Fibroblast of the aortic adventitia (primary cell): ENCODE measurements at places on chromosomes 3 and 15.
A peak's percentile ranks its signal among the peaks of the same experiment; 100 is the strongest.

DNA sequence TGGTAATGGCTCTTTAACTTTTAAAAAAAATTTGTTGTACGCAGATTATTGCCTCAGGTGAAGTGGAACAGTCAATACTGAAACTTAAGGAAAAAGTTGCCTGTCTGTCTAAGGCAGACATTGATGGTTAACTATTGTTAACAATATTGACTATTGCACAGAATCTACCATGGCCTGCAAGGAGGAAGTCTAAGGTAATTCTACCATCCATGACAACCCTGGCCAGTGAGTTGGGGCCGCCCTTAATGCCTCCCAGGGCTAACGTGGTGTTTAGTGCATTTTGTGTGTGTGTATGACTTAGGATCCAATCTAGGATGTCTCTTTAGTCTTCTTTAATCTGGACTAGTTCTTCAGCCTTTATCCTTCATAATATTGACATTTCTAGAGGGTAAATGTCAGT lies 2.1 kb upstream of the CPB1 start:
- no peak for DNase-seq

- DNase-seq = no peak
Observed at GRCh38 chr3:13492976-13493866, 13.1 kb downstream of the HDAC11 start.

- peak; percentile 98 for DNase-seq
Observed at GRCh38 chr3:154886437-154886836, 193.7 kb upstream of the MME start.

GRCh38 chr3:115727135-115727534 lies 103.8 kb downstream of the GAP43 start:
- DNase-seq = no peak

- DNase-seq = no peak
Observed at GRCh38 chr3:87354398-87354797, 78.0 kb upstream of the POU1F1 start.

GRCh38 chr15:91192285-91192684 lies 92.2 kb downstream of the SV2B start:
- DNase-seq = no peak

DNA sequence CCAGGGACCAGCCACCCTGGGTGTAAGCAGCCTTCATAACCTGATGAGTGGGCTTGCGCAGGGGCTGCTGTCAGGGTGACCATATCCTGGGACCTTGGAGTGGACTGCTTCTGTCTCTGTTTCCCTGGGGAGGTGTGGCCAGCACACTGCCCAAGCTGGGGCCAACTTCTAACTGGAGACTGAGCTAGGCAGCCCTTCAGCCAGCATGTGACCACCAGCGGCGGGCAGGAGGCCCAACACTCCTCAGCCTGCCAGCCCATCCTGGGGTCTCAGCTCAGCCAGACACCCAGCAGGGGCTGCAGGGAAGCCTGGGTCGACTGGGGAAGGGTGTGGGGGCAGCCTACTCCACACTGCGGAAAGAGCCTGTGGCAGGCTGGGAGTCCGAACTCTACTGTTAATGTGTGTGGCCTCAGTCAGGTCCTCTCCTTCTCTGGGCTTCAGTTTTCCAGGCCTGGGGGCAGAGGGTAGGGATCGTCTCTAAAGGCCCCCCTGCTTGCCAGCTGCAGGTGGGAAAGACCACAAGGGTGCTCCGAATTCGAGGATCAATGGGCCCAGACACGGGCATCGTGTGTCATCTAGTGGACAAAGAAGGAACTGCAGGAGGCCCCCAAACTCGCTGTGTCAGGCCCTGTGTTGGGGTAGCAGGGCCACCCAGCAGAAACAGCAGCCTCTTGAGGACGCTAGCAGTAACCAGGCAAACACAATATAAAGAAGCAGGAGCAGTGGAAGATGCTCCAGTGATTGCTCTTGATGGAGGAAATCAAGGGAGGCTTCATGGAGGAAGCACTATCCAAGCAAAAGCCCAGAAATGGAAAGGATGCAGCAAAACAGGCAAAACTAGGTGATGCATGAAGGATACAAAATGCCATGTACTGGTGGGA lies 2.0 kb upstream of the SEMA3G start:
- peak; percentile 56 for DNase-seq

DNA sequence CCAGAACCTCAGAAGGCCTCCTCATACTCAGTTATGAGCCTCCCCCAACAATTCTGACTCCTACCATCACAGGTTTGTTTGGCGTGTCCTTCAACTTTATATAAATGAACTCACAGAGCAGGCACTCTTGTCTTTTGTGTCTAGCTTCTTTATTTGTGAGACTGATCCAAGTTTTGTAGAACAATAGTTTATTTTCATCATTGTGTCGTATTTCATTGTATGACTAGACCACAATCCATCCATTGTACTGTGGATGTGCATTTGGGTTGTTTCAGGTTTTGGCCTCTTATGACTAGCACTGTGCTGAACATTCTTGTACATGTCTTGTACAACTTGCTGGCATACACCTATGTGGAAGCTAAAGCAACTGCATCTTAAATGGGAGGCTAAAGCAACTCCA lies 292.8 kb upstream of the LYSMD4 start:
- no peak for DNase-seq

GRCh38 chr3:156664011-156664830 lies 10.2 kb upstream of the TIPARP start:
- no peak for DNase-seq

GRCh38 chr3:84925571-84925970 lies 33.2 kb upstream of the CADM2 start:
- no peak for DNase-seq

- no peak for DNase-seq
Observed at GRCh38 chr3:109553591-109554371, 216.4 kb upstream of the DPPA4 start.

DNA sequence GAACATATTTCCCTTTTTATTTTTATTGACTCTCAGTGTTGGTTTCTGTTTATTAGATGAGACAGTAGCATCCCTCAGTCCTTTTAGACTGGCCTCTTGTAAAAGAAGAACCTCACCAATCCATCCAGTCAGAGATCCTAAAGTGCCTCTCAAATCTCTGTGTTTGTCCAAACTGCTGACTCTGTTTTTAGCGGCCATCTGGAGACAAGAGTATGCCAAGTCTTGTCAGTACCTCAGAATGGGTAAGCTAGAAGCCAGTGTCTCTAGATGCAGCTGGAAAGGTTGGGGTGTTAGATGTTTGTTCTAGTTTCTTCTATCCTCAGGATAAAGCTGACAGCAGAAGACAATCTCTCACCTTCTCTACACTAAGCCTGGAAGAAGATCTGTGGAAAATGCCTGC lies 537.7 kb upstream of the ZNF385D start:
- DNase-seq = no peak

DNA sequence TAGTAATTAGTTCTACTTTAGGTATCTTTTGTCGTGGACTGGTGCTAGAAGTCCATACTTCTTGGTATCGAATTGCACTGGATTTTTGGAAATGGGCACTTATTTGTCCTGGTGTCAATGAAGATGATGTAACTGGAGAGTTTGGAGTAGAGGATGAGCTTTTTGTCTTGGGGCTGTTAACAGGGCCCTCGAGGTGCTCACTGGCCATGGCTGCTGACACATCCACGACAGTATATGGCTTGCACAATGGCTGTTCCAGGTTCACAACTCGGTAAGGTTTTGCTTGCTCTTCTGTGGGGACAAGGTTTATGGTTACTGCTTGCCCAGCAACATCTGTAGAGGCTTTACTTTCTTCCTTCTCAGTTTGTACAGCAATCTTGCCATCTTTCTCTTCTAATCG lies 109.4 kb upstream of the TSPAN3 start:
- no peak for DNase-seq

DNA sequence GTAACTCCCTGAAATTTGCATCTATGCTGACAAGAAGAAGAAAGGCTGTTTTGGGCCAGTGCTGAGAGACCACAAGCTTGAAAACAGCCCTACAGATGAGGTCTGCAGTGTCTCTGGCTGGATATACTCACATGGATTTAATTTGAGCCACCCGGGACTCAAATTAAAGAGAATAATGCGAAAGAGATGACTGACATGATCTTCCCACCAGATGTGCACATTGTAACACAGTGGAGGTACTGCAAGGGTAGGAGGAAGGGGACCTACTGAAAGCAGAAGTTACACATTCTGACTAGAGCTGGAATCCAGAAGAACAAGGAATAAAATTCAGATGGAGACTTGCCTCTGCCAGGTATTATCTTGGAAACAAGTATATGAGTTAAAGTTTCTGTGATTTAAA lies 728.3 kb upstream of the SGO1 start:
- DNase-seq = no peak

GRCh38 chr3:127889461-127889863 lies 25.6 kb upstream of the KBTBD12 start:
- peak; percentile 78 for DNase-seq

DNA sequence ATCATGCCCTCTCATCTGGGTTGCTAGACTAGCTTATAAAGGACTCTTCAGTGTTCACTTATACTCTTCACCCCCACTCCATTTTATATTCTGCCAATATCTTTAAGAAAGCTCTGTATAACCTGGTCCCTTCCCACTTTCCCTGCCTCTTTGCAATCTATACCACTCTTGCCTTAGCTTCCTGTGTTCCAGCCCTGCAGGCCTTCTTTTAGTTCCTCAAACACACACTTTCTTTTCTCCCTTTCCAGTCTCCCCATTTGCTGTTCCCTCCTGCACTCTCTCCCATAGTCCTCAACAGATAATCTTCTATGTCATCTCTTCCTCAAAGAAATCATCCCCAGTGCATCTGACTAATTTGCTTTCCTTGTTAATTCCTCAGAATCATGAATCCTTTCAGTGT lies 28.7 kb downstream of the SENP8 start:
- DNase-seq = no peak

DNA sequence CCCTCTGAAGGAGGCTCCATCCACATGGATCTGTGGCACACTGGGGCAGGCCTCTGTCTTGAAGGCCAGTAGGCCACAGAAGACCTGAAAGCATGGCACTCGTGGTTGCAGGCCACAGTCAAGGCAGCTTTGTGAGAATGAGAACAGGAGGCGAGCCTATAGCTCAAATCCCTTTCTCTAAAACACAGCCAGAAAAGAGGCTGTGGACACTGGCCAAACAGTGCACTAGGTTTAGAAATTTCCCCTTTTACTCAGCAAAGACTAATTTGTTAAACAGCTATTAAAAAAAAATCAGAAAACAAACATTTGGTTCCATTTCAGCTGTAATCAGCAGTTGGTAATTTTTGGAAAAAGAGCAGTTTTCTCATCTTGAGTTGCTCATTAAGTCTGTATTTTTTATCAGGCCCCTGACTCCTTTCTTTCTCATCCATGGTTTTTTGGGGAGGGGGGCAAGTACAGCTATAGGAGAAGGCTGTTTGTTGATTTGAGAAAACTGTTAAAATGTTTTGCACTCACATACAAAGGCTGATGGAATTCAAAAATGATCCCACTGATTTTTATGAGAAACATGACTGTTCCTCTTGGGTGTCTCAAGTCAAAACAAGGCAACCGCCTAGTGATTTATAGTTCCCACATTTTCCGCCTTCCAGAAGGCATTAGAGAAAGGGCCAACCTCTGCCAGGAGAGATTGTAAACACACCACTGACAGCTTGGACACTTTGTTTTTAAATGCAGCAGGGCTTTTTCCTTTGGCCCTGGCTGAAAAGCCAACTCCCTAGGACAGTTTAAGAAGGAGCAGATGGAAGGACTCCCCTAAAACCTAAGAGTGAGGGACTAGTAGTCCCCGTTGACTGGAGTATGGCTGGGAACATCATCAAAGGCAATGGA lies 28.1 kb downstream of the PARP16 start:
- DNase-seq = peak; percentile 19

DNA sequence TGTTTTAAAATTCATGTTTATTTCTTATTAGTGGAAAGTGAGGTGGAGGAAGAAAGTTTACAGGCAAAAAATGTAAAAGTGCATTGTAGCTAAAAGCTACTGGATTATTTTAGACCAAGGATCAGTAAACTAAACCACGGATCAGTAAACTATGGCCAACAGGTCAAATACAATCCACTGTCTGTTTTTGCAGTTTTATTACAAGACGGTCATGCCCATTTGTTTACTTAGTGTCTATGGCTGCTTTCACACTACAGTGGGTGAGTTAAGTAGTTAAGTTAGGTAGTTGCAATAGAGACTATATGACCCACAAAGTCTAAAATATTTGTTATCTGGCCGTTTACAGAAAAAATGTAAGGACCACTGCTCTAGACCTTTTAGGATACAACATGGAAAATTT lies 82.0 kb downstream of the NR2E3 start:
- no peak for DNase-seq

DNA sequence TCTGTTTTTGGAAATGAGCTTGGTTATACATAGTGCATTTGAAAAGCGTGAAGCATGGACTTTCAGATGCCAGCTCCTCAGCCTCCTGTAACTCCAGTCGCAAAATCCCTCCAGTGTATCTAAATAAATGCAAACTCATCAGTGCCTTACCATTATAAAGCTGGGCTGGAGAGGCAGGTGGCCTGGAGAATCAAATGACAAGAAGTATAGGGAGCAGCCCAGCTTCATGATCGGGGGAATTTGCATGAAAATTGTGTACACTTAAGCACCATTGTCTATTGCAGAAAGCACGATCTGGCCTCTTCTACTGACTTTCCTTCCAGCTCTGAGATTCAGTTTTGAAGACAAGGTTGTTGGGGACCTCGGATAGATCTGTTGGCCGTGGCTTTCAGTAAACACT lies 71.7 kb downstream of the IGF1R start:
- no peak for DNase-seq

DNA sequence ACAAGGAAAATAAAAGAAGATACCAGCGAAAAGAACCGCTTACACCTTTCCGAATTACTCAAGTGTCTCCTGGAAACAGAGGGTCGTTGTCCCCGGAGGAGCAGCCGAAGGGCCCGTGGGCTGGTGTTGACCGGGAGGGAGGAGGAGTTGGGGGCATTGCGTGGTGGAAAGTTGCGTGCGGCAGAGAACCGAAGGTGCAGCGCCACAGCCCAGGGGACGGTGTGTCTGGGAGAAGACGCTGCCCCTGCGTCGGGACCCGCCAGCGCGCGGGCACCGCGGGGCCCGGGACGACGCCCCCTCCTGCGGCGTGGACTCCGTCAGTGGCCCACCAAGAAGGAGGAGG lies 325 bp downstream of the ALCAM start:
- DNase-seq = no peak

DNA sequence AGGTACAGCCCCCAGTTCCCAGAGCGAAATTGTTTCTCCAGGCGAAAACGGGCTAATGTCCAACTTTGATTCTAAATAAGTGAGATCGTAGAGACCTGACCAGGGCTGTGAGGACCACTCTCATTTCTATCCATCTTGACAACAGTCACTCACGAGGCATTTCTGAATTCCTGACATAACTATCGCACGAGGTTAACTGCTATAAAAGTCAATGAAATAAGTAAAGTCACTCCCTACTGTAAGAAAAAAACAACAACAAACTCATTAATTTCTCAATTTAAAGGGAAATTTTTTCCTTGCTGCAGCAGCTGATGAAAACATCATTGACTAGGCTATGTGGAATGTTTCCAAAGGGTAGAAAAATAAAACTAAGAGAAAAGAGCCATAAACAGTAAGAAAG lies 69.1 kb downstream of the GREM1 start:
- no peak for DNase-seq

DNA sequence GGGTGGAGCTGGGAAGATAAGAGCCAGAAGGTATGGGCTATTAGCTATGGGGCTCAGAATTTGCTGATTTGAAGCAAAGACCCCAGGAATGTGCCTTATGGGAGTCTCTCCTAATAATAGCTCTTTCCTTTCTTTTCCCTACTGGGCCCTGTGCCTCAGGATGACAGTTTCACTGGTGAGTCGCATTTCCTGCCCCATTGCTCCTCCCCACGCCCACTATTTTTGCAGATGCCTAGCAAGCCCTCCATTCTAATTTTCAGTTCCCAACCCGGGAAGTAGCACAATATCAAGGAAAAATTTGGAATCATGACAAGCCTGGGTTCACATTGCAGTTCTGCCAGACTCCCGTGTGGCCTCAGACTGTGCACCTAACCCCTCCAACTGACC lies 583 bp downstream of the IL17RE start:
- peak; percentile 48 for DNase-seq

GRCh38 chr3:3726549-3726948 lies 72.7 kb upstream of the LRRN1 start:
- no peak for DNase-seq
